ENCODE measurements at places on chromosomes 5 and 9.

DNA sequence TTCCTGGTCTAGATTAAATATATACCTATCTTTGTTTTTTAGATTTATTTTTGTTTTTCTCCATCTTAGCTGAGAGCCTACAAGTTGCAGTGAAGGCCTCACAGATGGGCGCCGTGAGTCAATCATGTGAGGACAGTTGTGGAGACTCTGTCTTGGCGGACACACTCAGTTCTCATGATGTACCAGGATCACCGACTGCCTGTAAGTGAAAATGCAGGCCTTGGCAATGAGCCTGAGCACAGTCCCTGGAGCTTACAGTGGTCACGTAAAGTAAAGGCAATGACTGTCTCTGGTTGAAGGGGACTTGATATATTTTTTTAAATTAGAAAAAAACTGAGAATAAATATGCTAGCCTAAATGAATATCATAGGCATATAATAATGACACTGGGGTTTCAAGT, 271.9 kb downstream of the ARHGEF28 start:
- DNase-seq = no peak

DNA sequence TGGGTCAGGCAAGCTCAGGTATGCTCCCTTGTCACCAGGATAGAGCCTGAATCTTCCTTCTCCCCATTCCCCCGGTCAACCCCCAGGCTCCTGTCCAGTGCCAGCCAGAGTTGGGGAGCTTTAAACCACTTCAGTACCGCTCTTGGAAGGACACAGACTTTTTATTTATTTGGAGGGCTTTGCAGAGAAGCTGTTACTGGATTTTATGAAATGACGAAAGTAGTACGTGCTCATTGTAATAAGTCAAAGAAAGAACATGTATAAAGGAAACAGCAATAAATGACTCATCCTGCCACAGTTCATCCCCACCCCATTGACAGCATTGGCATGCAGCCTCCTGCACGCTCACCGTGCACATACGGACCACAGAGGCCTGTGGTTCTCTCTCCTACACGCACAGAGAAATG, 230.3 kb downstream of the AUH start:
- DNase-seq = no peak

DNA sequence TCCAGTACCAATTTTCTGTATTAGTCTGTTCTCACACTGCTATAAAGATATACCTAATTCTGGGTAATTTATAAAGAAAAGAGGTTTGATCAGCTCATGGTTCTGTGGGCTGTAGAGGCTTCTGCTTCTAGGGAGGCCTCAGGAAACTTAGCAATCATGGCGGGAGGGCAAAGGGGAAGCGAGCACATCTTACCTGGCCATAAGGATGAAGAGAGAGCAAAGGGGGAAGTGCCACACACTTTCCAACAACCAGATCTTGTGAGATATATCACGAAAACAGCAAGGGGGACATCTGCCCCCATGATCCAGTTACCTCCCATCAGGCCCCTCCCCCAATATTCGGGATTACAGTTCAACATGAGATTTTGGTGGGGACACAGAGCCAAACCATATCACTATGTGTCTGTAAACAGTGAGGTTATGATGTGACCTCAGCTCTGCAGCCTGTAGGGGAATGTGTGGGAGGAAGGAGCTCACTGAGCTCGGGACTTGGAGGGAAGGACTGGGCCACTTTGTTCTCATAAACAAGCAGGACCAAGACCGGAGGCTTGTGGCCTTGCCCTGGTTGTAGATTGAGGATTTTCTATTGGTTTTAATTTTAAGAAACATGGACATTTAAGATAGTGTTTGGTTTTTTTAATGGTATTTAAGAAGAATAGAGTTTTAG, 85.2 kb downstream of the EHMT1 start:
- no peak for DNase-seq

GRCh38 chr5:137733006-137733405, 2.9 kb downstream of the KLHL3 start:
- DNase-seq = no peak

DNA sequence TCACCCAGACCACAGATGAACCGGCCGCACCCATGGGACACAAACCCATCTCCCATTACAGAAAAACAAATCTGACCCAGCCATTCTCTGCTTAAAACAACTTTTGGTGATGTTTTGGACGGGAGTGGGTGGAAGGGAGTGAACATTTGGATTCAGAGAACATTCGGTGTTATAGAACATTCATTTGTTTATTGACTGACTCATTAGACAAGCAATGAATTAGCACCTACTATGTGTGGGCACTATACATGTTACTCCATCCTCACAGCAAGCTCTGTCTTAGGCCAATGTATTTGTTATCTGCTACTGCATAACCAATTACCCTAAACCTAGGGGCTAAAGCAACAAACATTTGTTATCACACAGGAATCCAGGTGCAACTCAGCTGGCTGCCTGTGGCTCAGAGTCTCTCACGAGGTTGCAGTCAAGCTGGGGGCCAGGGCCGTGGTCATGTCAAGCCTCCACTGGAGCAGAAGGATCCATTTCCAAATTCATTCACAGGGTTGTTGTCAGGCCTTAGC, 5.1 kb upstream of the ERGIC1 start:
- DNase-seq = no peak

DNA sequence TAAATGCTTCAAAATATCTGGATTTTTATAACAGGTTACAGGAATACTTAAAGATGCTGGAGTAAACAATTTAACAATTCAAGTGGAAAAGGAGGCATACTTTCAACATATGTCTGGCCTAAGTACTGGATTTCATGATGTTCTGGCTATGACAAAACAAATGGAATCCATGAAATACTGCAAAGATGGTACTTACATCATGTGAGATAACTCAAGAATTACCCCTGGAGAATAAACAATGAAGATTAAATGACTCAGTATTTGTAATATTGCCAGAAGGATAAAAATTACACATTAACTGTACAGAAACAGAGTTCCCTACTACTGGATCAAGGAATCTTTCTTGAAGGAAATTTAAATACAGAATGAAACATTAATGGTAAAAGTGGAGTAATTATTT, 35.6 kb downstream of the SLC30A5 start:
- no peak for DNase-seq

DNA sequence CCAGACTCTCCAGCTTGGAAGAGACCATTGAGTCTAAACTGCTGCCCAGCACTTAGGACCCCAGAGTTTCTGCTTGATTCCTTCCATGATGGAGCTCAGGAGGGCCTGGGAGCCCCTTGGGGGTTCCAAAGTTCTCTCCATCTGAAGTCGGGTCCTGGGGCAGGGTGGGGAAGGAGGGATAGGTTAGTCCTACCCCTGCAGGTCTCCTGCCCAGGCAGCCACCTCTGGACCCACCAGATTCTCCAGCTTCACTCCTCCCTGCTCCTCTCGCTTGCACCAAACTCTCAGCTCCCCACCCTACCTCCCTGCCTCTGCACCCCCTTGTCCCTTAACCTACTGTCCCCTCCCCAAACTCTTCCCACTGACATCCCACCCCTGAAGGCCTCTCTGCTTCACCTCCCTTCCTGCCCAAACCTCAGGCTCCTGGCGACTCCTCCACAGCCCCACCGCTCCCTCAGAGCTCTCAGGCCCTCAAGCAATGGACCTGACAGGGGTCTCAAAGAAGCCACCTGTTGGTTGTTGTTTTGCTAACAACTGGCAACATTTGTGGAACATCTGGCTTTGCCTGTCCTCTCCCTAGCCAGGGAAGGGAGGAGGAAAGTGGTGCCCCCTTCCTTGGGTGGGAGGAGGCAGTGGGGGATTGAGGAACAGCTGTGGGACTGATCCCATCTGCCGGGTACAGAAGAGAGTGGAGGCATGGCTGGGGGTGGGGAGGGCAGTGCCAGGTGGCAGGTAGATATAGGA, 137.5 kb downstream of the RGS3 start:
- DNase-seq = no peak

DNA sequence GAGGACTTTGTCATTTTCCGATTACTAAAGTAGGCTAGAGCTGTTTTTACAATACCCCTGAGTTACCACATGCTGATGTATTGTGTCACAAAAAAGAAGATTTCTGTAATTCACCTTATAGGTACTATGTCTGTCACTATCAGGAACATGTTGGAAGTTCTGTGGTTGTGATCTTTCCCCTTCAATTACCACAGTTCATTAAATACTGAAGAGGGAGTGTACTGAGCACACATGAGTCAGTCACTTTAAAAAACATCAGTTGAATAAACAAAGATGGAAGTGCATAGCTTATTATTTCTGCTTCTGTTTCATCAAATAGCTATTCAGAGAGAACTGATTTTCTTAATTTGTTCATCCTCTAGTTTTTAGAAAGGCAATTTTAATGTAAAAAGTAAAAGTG, 31.7 kb downstream of the AP3S1 start:
- no peak for DNase-seq

DNA sequence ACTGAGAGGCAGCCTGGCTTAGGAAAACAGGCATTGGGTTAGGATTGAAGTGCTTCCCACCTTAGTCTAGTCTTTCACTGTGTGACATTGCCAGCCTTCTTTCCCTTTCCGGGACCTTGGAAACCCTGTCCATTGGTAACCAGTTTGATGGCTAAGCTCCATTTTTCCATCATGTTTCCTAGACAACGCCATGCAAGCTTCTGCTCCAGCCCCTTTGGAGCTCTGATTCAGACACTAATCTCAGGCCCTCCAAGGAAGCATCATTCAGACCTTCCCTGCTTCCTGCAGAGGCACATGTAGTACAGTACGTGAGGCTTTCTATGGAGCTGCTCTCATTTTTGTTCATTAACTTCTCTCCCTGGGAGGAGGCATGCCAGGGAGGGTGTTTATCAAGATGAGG, 68.5 kb downstream of the GRIA1 start:
- DNase-seq = no peak

DNA sequence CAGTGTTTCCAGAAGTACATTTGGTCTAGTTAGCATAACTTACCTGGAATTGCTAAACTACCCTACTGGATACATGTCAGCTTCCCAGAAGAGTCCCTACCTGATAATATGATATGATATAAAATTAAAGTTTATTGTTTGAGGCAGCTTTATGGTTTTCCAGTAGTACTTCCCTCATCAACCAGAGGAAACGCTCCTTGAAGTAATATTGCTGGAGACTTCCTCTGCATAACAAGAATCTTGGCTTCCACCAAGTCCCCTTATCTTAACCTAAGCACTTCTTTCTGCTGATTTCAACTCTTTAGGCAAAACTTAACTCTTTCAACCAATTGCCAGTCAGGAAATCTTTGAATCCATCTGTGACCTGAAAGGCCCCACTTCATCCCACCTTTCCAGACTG, 214.3 kb upstream of the PTGER4 start:
- DNase-seq = no peak

DNA sequence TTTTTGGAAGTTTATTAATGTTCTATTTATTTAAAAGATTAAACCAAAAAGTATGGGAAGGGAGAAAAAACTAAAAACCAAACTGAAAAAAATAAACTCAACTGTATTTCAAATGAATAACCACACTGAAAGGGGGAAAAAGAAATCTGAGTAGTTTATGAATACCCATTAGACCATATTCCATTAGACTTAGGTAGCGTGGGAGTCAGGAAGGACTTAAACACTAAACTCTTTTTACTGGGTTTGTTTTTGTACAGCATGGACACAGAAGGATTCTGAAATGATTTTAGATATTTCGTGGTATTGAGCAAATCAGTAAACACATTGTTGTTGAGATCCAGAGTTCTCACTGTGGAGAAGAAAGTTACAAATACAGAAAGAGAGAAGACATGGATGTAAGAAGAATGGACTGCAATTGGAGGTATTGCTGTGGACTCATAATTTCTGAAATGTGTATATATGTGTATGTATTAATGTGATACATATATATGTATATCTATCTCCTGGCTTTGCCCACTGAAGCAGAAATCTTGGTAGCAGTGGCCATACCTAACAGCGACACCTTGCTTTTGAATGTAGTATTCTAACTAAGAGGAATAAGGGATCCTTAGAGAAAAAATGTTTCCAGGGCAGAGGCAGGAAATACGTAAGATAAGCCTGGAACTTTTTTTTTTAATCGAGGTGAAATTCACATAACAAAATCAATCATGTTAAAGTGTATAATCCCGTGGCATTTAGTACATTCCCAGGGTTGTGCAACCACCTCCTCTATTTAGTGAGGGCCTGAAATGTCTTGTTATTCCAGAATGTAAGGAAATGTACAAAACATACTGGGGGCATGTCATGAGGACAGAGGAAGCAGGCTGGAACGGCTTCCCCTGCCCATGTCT, 228.8 kb downstream of the SMARCA2 start:
- no peak for DNase-seq

DNA sequence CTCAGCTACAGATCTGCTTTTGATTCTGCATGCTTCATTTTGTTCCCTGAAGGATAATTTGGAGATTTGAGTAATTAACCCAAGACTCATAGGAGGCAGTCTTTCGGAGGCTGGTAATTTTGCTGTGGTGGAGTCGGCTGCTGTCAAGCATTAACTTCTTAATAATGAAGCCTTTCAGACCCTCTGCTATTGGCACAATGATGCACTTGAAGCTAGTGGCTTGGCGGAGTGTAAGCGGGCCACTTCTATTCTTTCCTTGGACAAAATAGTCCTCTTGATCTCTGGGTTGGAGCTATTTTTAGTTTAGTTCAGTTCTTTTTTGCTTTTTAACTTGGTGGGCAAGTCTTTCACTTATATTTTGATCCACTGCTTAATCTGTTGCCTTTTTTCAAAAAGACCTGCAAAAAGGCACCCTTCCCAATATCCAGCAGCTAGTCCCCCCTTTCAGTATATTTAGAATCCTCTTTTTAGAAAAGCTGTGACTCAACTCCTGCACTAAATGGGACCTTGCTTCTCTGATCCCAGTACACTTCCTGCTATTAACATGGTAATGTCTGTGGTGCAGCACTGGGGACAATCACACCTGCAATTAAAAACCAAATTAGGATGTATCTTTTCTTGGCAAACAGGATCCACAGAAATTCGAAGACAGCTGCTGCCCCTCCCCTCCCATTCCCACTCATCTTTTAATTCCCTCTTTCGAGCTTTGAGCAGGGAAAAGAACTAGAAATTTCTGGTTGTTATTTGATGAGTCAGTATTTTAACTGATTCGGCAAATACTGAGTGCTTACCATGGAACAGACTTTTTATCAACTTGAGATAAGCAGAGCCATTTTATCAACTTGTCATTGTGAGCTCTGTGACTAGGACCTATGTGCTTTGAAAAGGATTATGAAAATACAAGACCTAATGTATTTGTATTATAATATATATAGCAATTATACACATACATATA, 169.4 kb upstream of the ANKRD55 start:
- no peak for DNase-seq

- no peak for DNase-seq
Observed at GRCh38 chr5:127695346-127695745, 7.8 kb upstream of the CCDC192 start.

GRCh38 chr9:123326662-123327093, 29.3 kb upstream of the CRB2 start:
- DNase-seq = no peak

DNA sequence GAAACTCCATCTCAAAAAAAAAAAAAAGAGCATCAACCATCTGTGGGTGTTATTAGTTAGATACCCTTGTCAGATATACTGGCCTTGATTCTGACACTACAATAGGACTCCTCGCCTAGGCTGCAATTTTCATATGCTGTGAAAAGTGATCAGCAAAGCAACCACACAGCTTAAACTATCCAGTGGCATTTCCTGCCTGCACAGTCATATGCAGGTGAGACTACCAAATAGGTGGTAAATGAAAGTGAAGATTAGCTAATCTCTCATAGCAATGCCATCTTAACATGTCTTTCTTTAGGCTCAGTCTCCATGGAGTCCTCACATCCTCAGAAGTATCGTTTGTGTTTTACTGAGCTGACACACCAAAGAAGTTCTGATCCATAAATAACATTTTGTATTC, 40.8 kb downstream of the GRAMD2B start:
- DNase-seq = no peak
